ENCODE measurements at places on chromosomes 7 and 10. TPM values are rescaled to one million over a fixed set of nuclear protein-coding genes. Genes with fewer than 3 reads are reported as not detected.

Gene ZNF25
- 63.6 TPM for total RNA-seq

DNA sequence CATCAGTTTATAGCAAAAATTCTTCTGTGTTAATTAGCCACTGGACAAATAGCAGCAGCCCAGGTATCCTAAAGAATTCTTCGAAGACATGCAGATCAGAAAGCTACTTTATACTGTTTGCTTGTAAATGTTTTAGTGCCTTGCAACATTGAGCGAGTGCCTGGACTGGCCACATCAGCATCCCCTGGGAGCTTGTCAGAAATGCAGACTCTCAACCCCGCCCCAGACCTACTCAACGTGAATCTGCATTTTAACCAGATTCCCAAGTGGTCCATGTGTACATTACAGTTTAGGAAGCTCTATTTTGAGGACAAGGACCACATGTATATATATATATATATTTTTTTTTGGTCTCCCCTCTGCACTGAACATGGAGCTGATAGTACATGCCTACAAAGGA is 18.5 kb upstream of the PLEKHS1 start:
- DNase-seq, result no peak

- no peak for DNase-seq
Observed at GRCh38 chr10:66214721-66215404, 711.0 kb upstream of the LRRTM3 start.

GRCh38 chr7:632831-633210 is 93.7 kb upstream of the DNAAF5 start:
- no peak for DNase-seq

DNA sequence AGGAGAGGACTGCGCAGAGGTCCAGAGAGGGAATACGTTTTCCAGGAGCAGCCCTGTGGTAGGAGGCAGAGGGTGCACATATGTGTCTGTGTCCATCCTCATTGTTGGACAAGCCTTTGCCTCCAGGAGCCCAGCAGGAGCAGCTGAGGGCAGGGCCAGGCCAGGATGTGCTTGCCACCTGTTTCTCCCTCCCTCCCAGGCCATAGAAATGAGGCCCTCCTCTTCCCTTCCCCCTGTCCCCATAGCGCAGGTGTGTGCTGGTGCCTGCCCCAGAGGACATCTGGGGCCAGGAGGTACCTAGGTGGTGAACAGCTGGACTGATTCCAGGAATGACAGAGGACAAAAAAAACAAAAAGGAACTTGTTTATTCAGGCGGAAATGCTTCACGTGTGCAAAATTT is 10.5 kb upstream of the CXCL12 start:
- DNase-seq, result no peak

DNA sequence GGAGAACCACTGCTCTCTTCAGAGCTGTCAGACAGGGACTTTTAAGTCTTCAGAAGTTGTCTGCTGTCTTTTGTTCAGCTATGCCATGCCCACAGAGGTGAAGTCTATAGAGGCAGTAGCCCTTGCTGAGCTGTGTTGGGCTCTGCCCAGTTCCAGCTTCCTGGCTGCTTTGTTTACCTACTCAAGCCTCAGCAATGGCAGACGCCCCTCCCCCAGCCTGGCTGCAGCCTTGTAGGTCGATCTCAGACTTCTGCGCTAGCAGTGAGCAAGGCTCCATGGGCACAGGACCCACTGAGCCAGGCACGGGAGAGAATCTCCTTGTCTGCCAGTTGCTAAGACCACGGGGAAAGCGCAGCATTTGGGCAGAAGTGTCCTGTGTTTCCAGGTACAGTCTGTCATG is 12.1 kb upstream of the CPA2 start:
- no peak for DNase-seq

DNA sequence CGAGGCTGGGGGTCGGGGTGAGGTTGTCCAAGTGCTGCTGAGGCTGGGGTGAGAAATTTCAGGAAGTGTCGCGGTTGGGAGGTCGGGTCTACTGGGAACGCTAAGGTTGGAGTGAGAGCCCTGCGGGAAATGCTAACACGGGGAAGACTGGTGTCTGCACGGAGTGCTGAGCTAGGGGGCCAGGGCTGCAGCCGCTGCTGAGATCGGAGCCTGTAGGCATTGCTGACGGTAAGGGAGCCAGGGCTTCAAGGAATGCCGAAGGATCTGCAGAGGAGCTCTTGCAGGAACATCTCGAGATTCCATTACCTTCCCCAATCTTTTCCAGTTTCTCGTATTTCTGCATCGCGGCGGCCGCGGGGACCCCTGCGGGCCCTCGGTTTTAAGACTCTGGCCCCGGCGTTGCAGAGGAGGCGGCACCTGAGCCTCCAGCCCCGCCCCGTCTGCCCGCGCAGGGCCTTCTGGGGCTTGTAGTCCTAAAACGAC is at the start of gene CDK5:
TSS of gene CDK5 (minus strand) at position 392 of the 483 bp plus-strand sequence. CDS start at position 343, 49 bp downstream.
- DNase-seq, result no peak

DNA sequence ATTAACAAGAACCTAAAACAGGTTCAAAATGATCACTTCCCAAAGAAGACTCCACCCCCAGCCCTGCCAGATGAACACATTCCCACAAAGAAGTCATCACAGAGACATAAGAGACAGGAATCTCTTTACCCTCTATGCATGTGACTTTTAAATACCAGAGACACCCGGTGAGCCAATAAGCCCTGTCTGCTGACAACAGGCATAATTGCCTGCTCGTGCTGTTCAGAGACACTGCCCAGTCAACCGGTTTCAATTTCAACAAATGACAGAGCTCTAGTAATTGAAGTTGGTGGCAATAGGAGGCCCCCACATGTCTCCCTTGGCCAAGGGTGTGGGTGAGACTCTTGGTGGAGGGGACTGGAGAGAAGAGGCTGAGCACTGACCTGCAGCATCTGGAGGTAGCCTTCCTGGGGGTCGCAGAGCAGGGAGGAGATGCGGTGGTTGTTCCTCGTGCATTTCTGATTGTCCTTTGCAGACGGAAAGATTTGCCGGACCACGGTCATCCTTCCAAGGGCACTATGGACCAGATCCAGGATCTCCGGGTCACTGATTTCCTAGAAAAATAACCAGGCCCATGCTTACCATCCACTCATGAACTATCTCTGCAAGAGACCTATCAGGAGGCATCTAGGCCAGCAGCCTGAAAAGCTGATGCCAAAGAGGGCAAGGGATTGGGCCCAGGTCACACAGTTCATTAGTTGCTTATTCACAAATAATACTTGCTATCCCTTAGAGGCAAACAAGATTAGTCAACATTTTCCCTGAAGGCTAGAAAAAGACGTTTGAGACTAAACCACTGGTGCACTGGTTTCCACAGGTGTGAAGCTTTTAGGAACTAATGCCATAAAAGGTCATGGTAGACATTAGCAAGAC is 497.7 kb downstream of the GRID1 start:
- no peak for DNase-seq

- no peak for DNase-seq
Observed at GRCh38 chr10:131777162-131777561, 123.6 kb upstream of the PPP2R2D start.

DNA sequence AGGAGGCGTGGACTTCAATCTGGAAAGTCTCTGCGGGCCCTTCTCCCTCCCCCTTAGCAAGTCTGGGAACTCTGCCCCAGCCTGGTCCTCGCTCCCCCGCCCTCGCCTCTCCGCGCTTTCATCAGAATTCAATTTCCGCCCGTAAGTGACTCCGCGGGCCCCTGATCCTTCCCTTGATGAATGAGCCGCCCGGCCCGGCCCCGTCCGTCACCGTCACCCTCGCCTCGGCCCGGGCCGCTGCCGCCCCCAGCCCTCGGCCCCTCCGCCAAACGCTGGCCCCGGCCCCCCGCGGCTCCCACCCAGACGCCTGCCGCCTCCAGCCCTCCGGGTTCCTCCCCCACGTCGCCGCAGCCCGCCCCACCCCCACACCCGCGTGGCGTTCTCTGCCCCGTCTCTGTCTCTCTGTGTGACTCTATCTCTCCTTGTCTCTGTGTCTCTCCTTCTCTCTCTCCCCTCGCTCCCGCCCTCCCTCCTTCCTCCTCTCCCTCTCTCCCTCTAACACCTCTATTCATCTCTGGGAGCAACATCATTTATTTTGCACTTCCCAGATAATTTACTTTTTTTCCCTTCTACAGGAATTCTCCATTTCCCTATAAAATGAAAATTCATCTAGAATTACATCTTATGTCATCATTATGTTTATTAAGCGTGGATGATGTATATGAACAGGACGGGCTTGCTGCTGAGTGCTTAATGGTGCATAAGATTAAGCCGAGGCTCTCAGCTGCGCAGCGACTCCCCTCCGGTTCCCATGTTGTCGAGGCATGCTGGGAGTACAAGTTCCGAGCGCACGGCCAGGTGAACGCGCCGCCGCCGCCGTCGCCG is 91.2 kb upstream of the PAX2 start:
- DNase-seq, result peak; percentile 52

- DNase-seq, result peak; percentile 17
Observed at GRCh38 chr10:80702143-80702542, 164.4 kb downstream of the SH2D4B start.

- no peak for DNase-seq
Observed at GRCh38 chr7:155361346-155361680, 63.6 kb downstream of the INSIG1 start.

DNA sequence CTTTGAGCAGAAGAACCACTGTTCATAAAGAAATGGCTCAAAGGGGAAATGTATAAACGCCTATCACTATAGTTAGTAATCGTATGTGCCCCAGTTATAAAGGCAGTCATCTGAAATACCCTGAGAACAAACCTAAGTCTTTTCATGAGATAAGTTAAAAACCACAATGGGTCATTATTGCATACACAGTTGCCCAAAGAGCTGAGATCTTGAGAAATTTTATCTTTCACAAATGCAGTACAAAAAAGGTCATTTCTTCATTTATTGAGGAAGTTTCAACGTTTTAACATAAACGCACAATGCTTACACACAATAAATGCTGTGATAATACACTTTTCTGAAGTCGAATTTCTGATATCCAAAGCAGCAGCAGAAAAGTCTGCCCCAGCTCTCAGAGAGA is 114.4 kb downstream of the MICU1 start:
- no peak for DNase-seq

GRCh38 chr10:83917537-83918506 is 221.5 kb upstream of the GHITM start:
- DNase-seq, result no peak

- DNase-seq, result no peak
Observed at GRCh38 chr7:143287339-143287934, 714 bp upstream of the CASP2 start.

DNA sequence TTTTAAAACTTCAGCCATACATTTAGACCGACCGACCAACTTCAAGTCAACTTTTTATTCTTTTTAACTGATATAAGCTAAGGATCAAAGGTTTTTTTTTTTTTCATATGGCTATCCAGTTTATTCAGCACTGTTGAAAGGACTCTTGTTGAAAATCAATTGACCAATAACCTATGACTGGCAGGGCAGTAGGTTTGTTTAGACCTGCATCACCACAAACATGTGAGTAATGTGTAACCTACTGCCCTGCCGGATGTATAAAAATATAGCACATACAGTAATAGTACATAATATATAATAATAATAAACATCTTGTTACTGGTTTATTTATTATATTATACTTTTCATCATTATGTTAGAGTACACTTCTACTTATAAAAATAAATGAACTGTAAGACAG is 434.6 kb upstream of the SEMA3A start:
- DNase-seq, result no peak

Gene ARMC3
- total RNA-seq, result 29.3 TPM

- DNase-seq, result no peak
Observed at GRCh38 chr10:133351408-133352318, 4.5 kb downstream of the PRAP1 start.

DNA sequence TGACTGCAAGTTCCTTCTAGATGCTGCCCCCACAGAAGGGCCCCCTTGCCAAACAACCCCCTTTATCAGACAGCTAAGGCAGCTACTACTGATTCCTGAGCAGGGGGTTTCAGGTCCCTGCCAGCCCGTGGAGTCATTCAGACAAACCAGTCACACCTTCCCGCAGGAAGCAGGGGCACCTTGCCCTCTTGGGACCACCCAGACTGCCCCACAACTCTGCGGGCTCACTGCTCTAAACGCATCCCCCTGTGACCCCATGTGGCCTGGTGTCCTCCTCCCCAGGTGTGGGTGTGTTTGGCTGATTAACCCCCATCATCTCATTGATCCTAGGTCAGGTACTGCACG is 298.9 kb downstream of the TCERG1L start:
- DNase-seq, result no peak

- no peak for DNase-seq
Observed at GRCh38 chr7:100034871-100035510, 14.6 kb upstream of the ZSCAN21 start.

- DNase-seq, result no peak
Observed at GRCh38 chr7:146499970-146500369, 383.4 kb downstream of the CNTNAP2 start.

- peak; percentile 24 for DNase-seq
Observed at GRCh38 chr7:155804431-155804831, 7.8 kb downstream of the SHH start.

Gene COPG2
- 46.8 TPM for total RNA-seq

Gene ANKRD7
- 3.2 TPM for total RNA-seq

- no peak for DNase-seq
Observed at GRCh38 chr10:43045631-43046287, 31.1 kb upstream of the RET start.

DNA sequence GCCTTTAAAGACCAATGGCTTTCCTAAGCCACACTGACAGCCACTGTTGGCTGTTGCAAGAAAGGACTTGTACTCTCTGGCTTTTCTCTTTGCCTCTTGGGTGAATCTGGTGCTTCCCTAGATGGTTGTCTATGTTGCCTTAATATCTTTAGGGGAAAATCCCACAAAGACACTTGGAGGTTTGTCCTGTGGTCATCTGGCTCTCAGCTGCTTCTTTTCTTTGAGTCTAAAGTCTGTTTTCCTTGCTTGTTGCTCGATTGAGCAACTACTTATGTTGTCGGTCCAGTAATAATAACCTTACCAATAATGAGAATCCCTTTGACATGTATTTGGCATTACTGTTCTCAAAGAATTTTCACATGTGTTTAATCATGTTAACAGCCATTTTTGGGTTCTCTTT is 537.6 kb downstream of the LRMDA start:
- no peak for DNase-seq

GRCh38 chr7:70659263-70659662 is 472.7 kb upstream of the GALNT17 start:
- DNase-seq, result no peak

DNA sequence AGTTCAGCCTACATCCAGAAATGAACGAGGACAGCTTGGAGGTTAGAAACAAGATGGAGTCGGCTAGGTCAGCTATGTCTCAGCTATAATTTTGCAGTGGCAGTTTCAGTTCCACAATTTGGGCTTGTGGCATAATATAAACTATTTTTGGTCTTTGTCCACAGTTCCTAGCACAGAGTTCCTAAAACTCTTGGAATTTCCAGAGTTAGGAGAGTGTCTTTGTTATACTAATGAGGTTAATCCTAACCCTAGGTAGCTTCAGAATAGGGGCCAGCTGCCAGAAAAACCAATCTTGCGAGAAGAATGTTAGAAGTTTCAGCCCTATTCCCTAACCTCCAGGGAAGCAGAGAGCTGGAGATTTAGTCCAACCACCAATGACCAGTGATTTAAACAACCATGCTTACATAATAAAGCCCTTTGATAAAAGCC is 131.9 kb downstream of the AKR1D1 start:
- no peak for DNase-seq

GRCh38 chr7:27759491-27759890 is 19.5 kb downstream of the TAX1BP1 start:
- DNase-seq, result no peak

Gene ALOX5
- total RNA-seq, result 9.3 TPM

- no peak for DNase-seq
Observed at GRCh38 chr7:23607866-23608265, 10.7 kb downstream of the CCDC126 start.

- DNase-seq, result no peak
Observed at GRCh38 chr7:84271543-84271942, 77.0 kb upstream of the SEMA3A start.

Gene SFTPA2
- 0.11 TPM for total RNA-seq

GRCh38 chr10:103452506-103453230 is 498 bp upstream of the CALHM2 start:
- DNase-seq, result no peak

Measured in spinal cord (tissue), 10 donors.